ENCODE measurements at places on chromosomes 2 and 18. TPM values are rescaled to one million over a fixed set of nuclear protein-coding genes. Genes with fewer than 3 reads are reported as not detected.

DNA sequence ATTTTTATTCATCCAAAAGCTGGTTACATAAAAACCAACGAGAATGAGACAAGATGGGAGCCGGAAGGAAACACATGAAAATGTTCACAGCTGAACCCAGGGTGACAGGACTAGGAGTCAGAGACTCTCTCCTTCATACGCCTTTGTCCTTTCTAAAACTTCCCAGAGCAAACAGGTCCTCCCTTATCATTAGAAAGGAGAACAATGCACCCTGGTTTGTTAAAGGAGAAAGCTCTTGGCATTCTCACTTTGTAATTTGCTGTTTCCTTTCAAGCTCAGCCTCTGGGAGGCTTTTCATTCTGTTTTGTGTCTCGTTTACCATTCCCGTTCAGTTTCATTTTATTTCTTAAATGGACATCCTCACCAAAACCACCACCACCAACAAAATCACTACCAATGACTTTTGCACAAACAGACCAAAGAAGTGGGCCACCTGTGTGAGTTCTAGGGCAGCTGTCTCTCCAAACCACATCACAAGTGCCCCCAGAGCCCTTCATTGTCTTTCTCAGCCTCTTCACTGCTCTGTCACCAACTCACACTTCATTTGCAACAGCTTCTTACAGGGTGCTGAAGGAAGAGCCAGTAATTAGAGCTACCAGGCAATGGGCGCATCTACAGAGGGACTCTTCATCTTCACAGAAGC lies 105.3 kb downstream of the HDAC4 start:
- no peak for DNase-seq

- DNase-seq, result peak; percentile 73
Observed at GRCh38 chr2:171432969-171433762, 624 bp downstream of the METTL8 start.

CHRNG gene
- total RNA-seq, result not detected

DNA sequence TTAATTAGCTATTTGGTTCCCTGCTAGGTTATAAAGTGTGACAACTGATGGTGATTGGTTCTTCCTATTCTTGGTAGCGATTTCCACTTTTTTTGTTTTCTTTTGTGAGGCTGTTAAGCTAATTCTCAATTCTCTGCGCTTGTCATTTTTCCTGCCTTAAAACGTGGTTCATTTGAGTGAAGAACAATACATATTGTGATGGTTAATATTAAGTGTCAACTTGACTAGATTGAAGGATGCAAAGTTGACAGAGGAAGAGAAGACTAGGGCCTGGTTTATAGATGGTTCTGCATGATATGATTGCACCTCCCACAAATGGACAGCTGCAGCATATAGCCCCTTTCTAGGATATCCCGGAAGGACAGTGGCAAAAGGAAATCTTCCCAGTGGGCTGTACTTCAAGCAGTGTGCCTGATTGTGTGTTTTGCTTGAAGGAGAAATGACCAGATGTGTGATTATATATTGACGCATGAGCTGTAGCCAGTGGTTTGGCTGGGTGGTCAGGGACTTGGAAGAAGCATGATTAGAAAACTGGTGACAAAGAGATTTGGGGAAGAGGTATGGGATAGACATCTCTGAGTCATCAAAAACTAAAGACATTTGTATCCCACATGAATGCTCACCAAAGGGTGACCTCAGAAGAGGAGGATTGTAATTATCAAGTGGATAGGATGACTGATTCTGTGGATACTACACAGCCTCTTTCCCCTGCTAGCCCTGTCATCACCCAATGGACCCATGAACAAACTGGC lies 39.4 kb upstream of the ZNF804A start:
- DNase-seq, result no peak

DNA sequence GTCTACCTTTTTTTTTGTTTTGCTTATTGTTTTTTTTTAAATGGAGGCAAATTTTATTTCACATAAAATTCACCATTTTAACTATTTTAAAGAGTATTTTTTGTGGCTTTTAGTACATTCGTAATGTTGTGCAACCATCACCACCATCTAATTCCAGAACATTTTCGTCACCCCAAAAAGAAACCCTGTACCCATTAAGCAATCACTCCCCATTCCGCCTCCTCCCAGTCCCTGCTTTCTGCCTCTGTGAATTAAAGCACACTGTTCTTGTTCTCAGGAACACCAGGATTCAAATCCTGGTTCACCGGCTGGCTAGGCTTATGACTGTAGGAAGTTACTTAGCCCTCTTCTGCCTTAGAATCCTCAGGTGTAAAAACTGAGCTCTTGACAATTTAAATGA lies 36.9 kb upstream of the EPAS1 start:
- DNase-seq, result no peak

MC4R gene
- total RNA-seq, result not detected

DNA sequence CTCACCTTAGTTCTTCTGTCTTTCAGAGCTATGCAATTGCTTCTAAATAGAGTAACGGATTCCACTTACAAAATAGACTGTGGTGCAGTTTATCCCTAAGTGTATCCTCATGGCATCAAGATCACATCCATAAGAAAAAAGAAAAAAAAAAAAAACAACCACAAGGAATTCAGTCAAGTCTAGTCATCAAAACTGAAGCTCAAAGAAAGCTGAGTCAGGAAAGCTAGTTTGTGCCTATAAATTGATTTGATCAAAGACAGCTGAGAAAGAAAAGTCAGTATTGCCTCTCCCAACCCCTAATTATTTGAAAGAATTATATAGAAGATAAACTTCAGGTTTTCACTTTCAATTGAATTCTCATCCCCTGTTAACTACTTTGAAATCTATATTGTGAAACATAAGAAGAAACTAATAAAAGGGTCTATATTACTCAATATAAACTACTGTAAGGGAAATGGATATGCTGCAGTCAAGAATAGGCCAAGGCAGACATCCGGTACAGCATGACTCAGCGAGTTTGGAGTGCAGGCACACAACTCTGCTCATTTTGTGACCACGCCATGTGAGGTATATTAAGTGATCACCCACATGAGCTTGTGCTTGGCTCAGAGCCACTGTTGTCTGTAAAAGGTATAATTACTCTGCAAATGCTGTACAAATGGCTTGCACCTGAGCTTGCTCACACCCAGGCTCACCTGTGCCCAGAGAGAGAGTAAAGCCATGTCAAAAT lies 568.1 kb upstream of the CRIM1 start:
- DNase-seq, result no peak

- no peak for DNase-seq
Observed at GRCh38 chr2:142180820-142181533, 50.2 kb upstream of the LRP1B start.

DNA sequence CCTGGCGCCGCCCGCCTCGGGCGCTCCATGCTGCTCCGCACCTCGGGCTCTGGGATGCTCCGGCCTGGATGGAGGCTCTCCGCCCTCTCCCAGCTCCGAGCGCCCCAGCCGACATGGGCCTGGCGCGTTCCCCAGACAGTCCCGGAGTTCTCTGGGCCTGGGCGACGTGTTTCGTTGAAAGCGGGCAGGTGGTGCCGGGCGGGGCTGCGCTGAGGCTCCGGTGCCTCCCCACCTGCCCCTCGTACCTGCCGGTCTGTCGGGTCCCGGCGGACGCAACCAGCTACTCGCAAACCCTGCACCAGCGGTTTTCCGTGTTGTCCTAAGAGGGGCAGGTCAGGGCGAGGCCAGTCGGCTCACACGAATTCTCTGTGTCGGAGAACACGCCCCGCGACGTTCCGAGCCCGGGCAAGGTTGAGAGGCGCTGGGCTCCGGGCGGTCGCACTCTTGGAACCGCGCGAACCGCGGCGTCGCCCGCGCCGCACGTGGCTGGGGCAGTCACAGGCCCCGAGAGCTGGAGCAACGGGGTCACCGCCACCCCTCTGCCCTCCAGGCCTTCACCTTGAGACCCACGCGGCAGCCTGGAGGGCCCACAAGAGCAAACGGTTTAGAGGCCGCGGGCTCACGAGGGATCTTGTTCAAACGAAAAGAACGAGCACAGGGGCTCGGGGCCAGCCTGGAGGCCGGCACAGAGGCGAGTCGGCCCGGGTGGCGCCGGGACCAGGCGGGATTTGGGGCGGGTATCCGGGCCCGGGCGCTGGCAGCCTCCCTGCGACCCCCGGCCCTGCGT lies 4.2 kb upstream of the SIX2 start:
- no peak for DNase-seq

TACR1 gene
- not detected for total RNA-seq
